Caco-2 (cell line): ENCODE measurements at places on chromosomes 12 and 14. TPM values are rescaled to one million over a fixed set of nuclear protein-coding genes. Genes with fewer than 3 reads are reported as not detected.

GRCh38 chr12:14171106-14171505 lies 189.7 kb upstream of the GRIN2B start:
- H3K4me3 ChIP-seq, result no peak overlapping the region
- no peak overlapping the region for H3K27ac ChIP-seq
- no peaks in the 10 kb centered on the region for H3K27me3 ChIP-seq

DNA sequence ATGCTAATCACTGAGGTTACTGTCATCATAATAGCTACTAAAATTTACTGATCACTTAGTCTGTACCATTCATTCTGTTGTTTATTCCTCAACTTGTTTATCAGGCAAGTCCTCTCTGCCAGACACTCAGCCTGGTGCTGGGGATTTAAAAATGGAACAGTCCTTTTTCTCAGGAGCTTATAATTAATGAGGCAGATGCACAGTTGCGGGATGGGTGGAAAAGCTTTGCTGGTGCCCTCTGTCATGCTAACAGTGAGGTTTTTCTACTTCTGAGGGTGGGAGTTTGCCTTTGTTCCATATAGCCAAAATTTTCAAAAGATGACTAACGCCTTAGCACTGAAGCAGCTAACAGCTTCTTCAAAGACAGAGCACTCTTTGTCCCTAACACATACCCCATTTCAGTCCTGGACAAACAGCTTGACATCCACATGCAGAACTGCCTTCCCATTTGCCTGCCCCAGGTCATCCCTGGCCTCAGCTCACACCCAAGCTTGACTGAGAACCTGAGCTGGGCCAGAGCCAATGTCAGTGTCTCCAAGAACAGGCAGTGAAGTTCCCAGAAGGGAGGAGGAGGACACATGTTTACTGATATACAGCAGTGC lies 30.8 kb upstream of the HSPB8 start:
- H3K4me3 ChIP-seq, result no peak overlapping the region
- DNase-seq, result no peak
- H3K27ac ChIP-seq, result no peak overlapping the region
- no peaks in the 10 kb centered on the region for H3K27me3 ChIP-seq

The TBX3 gene
- 47.2 and 54.0 TPM in 2 replicates for total RNA-seq

DNA sequence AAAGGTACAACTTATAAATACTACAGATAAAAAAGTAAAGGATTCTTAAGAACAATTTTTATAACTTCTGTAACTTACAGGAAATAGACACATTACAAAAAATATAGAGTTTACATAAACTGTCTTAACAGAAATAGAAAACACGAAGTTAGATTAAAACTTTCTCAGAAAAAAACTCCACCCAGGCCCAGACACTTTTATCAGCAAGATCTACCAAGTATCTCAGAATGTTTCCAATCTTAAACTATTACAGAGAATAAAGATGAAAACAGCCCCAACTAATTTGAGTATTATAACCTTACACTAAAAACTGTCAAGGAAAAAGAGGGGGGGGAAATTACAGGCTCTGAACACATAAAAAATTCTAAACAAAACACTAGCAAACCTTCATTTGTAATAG lies 8.2 kb downstream of the ZFC3H1 start:
- no peaks in the 10 kb centered on the region for H3K27me3 ChIP-seq
- no peaks in the 10 kb centered on the region; the same call in 1 of the 2 replicates for H3K36me3 ChIP-seq
- H3K4me1 ChIP-seq, result 0 out of 2 replicates have a peak, but pooled peaks cover 4% of the 10 kb centered on the region
- H3K27ac ChIP-seq, result no peak overlapping the region

The CDKN3 gene
- total RNA-seq, result 64.9 and 83.0 TPM in 2 replicates
